ENCODE measurements at places on chromosomes 1 and 21. TPM values are rescaled to one million over a fixed set of nuclear protein-coding genes. Genes with fewer than 3 reads are reported as not detected.

GRCh38 chr21:32772281-32773047 is 909 bp upstream of the PAXBP1 start:
- peak; percentile 38 for DNase-seq

GRCh38 chr1:15786581-15786980 is 20.9 kb downstream of the UQCRHL start:
- DNase-seq = no peak

DNA sequence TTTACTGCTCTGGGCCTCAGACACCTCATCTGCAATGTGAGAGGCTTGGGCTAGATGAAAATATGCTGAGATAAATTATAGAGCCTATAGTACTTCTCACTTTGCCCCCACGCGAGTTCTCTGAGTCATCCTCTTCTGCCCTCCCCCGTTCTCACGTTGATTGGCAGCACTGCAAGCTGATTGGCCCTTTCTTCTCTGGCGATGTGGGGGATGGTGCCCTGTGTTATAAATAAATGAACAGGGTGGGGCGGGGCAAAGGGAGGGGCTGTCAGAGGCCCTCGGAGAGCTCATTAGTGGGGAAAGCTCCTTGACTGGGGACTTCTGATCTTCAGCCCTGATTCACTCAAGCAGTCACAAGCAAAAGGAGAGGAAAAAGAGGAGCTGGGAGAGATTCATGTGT is 64.3 kb upstream of the ZC3H12A start:
- DNase-seq = no peak

- no peak for DNase-seq
These were observed 112.1 kb downstream of the ROR1 start for GRCh38 chr1:63885899-63886298.

GPX7 gene
- total RNA-seq = 3.4 TPM

SLC35F3 gene
- 2.0 TPM for total RNA-seq
